Stimulated activated CD8-positive, alpha-beta memory T cell treated with anti-CD3 and anti-CD28 coated beads, Interleukin-4, amount 100 ng/mL, for 1 hour (primary cell): ENCODE measurements at places on chromosomes 6 and 20.

DNA sequence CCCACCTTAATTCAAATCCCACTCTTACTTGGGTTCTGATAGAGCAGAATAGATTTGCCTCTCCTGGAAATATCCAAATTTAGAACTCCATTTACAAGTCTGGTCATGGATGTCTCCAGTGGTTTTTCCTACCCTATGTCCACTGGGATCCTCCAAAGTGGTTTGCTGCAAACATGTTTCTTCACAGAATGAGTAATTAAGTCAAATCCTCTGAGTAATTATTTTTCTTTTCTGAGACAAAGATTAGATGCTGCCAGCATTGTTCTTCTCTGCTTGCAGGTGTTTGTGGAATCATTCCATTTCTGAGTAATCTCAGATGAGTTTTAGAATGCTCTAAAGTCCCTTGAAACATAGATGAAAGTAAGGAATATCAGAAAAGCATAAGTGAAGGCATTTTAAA lies 21.9 kb downstream of the DTD1 start:
- DNase-seq = no peak

DNA sequence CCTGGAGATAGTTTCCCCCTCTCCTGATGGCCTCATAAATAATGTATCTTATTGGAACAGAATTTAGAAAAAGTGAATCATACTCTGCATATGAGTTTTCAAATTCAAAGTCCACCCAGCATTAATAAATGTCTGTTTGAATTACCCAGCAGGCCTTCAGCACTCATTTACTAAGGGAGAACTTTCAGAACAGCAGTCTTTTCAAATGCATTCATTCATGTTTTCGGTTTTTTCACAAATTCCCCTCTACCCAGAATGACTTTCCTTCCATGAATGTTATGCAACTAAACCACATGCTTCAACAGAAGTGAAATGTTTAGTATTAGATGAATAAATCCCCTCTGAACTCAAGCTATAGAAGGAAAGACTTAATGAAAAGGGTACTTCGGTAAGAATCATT lies 92.4 kb downstream of the RTN4IP1 start:
- DNase-seq = no peak

DNA sequence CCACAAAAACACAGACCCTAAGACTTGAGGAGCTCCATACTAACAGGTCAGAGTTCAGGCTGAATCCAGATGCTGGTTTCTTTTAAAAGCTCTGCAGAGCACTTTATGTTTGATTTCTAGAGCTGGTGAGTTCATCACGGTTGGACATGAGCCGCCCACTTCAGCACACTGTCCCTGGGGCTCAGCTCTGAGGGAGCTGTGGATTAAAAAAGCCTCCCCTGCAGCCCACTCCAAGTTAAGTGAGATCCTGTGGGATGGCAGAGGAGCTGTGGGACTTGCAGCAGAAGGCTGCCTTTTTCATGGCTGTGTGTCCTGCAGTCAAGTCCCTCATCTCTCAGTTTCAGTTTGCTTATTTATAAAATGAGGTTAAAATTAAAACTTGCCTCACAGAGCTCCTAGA lies 110.5 kb downstream of the FOXO3 start:
- no peak for DNase-seq

DNA sequence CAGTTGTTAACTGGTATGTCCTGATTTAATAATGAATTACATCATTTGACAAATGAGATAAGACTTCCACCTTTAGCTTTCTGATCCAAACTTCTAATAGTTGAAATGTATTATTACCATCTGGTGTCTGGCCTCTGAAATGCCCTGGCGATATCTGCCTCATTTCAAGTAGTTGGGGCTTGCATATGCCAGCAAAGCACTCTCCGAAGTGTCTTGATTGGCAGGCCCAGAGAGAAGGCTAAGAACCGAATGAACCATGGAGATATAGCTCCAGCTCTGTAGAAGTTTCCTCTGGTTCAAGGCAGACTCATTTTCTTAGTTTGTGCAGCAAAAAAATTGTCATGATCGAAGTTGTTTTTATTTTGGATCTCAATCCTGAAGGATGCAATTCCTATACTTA lies 13.4 kb upstream of the HIVEP2 start:
- DNase-seq = no peak

- DNase-seq = no peak
Observed at GRCh38 chr6:170201361-170201760, 89.5 kb downstream of the DLL1 start.

GRCh38 chr6:4561078-4561435 lies 215.1 kb upstream of the CDYL start:
- no peak for DNase-seq

- DNase-seq = no peak
Observed at GRCh38 chr6:99871641-99872040, 122.4 kb downstream of the MCHR2 start.

DNA sequence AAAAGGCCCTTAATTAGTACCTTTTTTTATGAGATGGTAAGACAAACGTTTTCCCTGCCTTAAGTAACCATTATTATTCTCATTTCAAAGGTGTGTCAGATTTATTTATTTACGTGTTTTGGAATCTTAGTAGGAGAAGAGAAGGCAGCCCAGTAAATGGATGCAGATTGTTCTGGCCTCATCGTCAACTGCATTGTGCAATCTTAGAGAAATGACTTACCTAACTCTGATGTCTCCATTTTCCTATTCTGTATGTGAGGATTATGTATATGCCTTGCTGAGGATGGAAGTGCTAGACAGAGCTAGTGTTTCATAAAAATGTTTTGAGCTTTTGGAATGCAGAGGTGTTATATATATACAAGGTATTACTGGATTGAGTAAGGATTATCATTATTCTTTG lies 97.0 kb upstream of the JAG1 start:
- DNase-seq = no peak

DNA sequence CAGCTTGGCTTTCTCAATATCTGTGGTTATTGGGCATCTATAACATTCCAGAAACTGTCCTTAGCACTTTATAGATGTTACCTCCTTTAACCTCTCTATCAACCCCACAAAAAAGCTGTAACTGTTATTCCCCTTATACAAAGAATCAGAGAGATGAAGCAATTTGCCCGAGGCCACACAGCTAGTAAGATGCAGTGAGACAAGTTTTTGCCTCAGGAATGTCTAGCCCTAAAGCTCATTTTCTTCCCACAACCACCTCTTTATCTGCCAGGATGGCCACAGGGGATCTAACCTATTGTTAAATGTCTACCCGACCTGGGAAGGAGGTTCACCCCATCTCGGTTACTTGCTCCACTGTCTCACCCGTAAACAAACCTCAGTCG lies 31.9 kb upstream of the TCP11 start:
- DNase-seq = no peak

DNA sequence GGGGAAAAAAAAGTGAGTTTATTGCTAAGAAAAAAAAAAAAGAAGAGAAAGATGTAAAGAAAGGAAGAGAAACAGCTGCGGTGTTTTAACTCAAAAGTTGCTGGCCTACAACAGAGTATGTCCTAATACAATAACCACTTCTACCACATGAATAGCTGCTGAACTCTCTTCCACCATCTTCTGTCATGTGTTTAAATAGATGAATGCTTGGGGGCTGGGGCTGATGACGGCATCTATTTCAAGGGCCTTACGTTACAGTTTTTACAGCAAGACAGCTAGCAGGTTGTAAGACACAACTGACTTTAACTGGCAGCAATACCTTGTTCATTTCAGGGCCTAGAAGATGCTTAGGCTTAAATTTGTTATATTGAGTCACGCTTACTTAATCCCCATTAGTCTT lies 50.4 kb downstream of the MAP3K7 start:
- DNase-seq = no peak

- DNase-seq = no peak
Observed at GRCh38 chr6:143087856-143088255, 27.2 kb downstream of the AIG1 start.

GRCh38 chr20:63351811-63352591 lies 9.1 kb downstream of the CHRNA4 start:
- no peak for DNase-seq

- DNase-seq = no peak
Observed at GRCh38 chr6:39657355-39658135, 67.7 kb downstream of the KIF6 start.

DNA sequence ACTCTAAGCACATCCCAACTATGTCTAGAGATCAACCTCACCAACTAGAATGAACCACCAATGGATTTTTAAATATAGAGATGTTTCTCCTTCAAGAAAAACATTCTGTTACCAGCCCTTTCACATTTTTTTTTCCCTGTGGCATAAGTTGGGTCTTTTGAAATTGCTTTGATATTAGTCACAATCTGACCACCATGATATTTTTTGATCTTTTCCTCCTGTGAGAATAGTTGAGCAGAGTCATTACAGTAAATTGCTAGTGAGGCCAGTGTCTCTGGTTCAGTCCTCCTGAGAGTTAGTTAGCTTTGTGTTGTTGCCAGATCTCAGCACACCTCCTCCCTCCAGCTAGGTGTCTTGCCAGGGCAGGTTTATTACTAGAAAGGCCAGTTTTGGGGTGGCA lies 79.7 kb upstream of the MYLIP start:
- no peak for DNase-seq

DNA sequence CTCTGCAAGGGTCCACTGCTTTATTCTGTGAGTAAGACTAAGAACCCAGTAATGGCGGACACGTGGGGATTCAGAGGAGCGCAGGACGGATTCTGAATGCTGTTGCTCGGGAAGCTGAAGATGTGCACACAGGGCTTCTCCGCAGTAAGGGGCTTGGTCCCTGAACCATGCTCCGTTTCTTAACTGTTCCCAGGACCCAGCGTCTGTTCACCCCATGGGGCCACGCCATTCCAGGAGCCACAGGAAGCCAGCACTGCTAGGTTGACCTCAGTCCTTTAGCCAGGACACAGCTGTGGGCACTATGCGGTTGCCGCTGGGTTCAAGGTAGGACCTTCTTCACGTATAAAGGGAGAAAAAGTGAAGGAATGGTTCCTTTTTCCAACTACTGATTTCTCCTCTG lies 59.8 kb downstream of the IRF4 start:
- DNase-seq = no peak

DNA sequence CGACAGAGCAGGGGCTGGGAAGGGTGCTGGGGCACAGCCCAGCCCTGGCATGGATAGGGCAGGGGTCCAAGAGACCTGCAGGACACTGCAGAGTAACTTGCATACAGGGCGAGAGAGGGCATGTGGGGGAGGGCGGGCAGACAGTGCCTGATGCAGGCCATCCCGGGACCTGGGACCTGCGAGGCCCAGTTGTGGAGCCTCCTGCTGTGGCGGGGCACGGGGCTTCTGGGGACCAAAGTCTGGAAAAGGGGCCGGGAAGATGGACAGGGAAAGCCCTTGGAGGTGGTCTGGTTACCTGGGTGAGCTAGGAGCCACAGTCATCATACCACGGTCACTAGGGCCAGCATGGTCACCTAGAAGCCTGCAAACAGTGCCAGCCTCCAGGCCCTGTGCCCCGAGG lies 412 bp upstream of the TUBB1 start:
- DNase-seq = no peak

- DNase-seq = peak; percentile 17
Observed at GRCh38 chr6:158047127-158047518, 65.5 kb downstream of the SYNJ2 start.

- DNase-seq = no peak
Observed at GRCh38 chr20:13928901-13929300, 61.5 kb downstream of the SEL1L2 start.

- no peak for DNase-seq
Observed at GRCh38 chr6:134114918-134115714, 62.7 kb upstream of the SLC2A12 start.

- no peak for DNase-seq
Observed at GRCh38 chr6:91376686-91377085, 789.8 kb upstream of the MAP3K7 start.

DNA sequence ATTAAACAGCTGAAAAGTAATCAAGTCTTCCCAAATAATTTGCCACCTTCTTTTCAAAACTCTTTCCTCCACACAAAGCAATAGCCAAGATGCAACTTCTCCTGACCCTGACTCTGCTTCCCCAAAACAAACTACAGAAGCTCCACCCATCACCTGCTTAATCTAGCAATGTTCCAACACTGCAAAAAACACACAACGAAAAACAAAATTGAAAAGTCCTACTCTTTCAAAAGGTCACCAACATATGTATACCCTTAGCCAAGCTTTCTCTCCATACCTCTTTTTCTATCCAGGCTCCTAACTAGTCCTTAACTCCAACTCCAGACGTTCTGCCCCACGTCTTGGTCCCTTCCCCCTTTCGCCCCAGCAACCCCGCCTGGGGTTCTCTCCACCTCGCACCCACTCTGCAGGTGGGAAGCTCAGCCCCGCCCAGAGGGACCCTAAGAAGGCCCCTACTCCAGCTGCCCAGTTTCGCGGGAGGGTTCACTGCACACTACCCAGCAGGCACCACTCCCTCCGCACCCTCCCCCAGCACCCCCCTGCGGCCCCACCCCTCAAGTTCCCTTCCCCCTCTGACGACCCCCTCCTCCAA lies 717 bp downstream of the CSNK2A1 start:
- no peak for DNase-seq

DNA sequence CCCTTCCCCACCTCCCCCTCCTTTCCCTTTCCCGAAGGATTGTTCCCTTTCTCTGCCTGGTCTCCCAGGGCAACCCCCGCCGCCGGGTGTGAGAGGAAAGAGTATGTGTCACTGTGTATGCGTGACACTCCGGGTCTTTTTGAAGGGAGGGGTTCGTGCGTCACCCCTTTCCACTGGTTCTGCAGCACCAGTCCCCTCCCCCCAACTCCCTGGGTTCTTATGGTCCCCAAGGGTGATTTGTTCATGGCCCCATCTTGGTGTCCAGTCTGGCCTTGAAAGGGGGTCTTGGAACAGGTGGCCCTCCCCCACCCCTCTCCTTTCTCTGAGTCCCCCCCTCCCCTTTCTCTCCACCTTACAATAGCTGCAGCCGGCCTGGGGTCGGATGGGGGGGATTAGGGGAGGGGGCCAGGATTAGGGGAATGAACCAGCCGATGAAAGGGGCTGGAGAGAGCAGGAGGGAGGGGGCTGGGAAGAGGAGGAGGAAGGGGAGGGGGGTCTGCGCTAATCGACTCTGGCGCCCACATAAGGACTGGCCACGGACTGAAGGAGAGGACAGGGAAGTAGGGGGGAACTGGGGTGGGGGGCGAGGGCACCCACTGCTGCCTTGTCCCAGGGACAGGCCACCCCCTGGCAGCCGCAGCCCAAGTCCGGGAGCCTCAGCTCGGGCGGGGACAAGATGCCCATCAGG lies 1.3 kb upstream of the RING1 start:
- no peak for DNase-seq

DNA sequence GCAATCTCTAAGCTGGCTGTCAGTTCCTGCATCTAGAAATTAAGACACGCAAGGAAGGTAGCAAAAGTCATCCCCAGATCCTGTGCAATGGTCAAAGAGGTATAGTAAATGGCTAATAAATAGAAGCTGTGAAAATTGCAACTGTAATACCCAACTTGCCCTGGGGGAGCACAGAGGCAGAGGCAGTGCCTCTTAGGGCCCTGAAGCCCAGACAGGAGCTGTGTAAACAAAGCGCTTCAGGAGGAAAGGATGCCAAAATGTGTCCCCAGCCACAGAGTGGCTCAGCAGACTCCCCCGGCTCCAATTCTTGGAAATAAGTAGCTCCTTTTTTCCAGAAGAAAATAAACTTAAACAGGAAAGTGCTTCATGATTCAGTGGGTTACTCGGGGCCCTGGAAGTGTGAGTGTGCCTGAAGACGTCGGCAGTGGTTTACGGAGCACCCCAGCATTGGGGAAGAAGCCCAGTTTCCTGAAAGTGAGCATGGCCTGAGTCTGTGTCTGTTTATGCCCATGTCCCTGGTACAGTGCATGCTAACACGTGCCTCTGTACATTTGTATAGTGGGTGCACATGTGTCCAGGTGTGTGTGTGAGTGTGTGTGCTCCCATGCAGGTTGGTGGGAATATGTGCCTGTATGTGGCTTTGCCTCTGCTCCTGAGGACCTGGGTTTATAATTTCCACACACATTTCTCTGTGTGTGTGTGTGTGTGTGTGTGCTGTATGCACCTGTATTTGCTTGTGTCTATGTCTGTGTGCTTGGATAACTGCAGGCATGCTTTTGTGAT lies 246.7 kb downstream of the MAFB start:
- DNase-seq = no peak
